ENCODE measurements at places on chromosomes 6 and 20.
A peak's percentile ranks its signal among the peaks of the same experiment; 100 is the strongest.

DNA sequence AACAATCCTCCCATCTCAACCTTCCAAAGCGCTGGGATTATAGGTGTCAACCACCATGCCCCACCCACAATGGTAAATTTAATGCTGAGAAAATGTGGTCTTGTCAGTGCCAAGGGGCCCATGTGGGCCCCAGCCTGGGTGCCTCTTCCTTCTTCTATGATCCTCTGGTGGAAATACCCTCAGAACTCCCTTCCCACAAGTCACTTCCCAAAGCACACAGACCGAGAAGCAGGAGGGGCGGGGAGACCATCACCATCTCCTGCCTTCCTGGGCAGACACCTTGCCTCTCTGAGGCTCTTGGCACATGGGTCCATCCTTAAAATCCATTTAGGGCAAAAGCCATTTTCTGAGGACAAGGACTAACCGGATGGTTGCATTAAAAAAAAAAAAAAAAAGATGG is 59.0 kb downstream of the NOL4L start:
- no peak for DNase-seq

GRCh38 chr6:11826779-11827178 is 48.2 kb upstream of the ADTRP start:
- no peak for DNase-seq

DNA sequence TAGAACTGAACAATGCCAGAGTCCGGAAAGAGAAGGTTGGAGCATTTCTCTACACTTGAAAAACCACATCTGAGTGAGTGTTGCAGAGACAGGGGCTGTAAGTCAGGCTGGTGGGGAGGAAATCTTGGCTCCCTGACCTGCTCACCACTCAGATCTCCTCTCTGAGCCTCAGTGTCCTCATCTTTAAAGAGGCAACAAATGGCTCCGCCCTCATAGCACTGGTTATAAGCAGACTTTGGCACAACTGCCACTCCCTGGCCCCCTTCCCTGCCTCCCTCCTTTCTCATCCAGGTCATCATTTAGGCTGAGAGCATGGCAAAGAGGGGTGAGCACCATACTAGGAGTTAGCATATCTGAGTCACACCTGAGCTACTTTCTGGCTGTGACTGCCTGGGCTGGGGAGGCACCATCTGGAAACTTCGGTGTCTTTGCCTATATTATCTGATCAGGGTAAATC is 10.6 kb downstream of the SIRPG start:
- no peak for DNase-seq

DNA sequence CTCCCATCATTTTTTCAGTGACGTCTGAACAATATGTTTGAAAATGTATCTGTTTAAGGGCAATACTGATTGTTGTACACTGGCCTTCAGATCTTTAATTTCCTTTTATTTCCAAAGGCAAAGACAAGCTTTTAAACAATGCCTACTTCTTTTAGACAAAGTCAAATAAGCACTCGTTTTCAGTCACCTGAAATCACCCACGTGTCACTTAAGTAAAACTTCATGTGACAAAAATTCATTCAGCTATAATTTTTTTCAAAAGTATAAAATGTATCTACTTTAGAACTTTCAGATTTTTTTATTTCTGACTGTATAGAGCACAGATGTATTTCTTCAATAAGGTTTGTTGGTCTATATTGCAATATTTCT is 113.5 kb upstream of the BEND6 start:
- no peak for DNase-seq

DNA sequence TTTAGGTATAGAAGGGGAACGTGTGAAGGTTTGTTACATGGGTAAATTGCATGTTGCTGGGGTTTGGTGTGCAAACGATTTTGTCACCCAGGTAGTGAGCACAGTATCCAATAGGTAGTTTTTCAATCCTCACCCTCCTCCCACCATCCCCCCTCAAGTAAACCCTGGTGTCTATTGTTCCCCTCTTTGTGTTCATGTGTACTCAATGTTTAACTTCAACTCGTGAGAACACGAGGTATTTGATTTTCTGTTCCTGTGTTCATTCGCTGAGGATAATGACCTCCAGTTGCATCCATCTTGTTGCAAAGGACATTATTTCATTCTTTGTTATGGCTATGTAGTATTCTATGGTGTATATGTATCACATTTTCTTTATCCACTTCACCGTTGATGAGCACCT is 11.6 kb upstream of the VNN1 start:
- DNase-seq: no peak

DNA sequence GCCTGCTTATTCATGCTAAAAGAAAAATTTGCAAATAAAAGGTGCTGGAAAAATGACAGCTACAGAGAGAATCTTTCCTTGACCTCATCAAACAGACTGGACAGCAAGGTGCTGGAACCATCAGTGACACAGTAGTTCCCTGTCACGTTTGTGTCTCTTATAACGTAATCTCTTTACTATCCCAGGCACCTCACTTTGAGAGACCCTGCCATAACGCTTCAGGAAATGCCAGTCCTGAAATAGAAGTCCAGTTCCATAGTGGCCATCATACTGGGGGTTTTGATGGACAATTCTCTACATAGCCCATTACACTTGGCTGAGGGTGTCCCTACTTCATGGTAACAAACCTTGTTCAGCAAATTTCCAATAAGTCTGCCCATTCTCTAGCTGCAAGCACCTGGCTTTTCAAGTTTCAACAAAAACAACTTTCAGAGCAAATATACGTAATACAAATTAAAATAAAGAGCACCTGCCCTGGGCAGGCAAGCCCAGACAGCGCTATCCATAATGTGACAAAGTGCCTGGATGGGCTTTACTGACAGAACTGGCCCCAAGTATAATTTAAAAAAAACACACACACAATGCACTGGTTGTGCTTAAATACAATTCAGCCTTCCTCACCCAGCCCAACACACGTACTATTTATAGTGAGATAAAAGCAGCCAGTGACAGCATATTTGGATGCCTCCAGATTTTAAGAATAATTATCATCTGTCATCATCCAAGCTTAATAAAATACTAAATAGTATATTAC is 38.7 kb downstream of the CNKSR3 start:
- DNase-seq: no peak

GRCh38 chr20:58719258-58719657 is 26.7 kb downstream of the NPEPL1 start:
- DNase-seq: no peak

GRCh38 chr20:53899351-53900167 is 170.8 kb downstream of the BCAS1 start:
- DNase-seq: peak; percentile 43

GRCh38 chr20:35525639-35526038 is 3.8 kb downstream of the C20orf173 start:
- no peak for DNase-seq

DNA sequence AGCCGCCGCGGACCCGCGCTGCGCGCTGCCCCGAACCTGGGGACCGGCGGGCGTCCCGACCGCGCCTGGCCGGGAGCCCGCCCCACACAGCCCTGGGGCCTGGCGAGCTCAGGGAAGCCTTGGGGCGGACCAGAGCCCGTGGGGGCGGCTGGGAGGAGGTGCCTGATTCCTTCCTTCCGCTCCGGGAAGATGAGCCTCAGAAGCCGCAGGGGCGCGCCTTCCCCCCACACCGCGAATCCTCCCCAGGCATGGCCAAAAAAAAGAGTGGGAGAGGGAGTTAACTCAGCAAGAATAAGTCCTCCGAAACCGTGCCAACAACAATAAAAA is at the start of gene CBLN4:
Gene CBLN4, minus strand, starts transcription at position 131 of the 327 bp plus-strand sequence. CDS start 1,348 bp downstream, outside the sequence.
- no peak for DNase-seq

DNA sequence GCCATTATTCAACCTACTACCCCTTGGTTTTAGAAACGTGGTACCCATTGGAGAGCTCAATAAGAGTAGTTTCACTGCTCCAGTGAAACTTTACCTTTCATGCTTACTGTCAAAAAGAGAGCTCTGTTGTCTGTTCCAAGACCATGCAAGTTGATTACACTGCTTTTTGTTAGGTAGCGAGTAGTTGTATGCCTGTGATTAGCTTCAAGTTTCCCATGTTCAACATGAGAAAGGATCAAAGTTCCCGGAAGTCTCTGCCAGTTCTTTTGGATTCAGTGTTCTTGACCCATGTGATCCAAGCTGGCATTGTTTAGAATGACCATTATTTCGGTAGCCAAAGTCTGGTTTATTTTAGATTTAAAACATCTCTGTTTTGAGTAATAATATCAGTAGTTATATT is 107.1 kb downstream of the ZFAND3 start:
- DNase-seq: no peak

DNA sequence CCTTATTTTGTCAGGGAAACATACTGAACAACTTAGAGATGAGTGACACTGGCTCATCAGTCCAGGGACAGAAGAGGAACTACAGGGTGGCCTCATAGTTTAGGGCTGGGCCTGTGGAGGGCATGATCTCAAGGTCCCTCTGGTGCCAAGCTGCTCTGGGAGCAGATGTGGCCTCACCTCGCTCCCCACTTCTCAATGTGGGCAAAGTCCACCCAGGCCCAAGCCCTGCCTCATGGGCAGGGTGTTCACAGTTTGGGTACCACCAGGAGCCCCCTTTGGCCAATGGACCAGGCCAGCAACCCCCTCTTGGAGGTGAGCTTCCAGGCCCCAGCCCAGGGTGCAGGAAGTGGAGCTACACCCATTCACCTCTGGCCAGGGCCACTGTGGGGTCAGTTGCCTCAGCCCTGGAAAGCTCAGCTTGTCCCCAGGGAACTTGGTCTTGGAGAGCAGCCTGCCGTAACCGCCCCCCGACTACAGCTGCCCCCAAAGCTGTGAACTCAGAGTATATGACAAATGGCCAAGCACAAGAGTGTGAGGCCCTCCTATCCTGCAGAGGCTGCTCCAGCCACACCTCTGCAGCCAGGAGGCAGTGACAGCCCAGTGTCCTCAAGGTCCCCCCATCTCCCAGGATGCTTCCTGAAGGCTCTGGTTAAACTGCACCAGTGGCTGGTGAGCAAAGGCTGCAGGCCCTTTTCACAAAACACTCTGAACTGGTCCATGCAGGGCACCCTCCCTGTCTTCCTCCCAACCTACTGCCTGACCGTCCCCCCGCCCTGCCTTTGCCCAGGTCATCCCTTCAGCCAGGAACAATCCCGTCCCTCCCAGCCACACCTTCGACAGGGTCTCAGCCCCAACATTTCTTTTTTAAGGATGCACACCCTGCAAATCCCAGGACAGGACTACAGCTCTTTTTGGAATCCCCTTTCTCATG is 3.6 kb downstream of the ADISSP start:
- DNase-seq: no peak

GRCh38 chr20:62808211-62808865 is 3.7 kb downstream of the OGFR start:
- peak; percentile 85 for DNase-seq

DNA sequence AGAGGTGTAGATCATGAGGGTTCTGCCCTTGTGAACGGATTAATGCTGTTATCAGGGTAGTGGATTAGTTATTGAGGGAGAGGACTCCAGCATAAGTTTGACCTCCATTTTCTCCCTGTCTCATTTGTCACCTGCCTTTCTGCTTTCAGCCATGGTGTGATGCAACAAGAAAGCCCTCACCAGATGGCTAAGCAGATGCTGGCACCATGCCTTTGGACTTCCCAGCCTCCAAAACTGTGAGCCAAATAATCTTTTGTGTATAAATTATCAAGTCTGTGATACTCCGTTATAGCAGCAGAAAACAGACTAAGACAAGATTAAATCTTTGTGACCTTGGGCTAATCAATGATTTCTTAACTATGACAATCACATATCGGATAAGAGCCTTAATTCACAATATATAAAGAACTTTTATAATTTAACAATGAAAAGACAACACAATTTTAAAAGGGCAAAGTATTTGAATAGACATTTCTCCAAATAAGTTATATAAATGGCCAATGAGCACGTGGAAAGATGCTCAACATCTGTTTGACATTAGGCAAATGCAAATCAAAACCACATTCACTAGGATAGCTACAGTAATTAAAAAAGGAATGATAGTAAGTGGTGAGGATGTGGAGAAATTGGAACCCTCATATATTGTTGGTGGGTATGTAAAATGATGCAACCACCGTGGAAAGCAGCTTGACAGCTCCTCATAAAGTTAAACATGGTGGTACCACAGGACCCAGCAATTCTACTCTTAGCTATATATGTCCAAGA is 45.3 kb upstream of the IFNGR1 start:
- DNase-seq: peak; percentile 24

DNA sequence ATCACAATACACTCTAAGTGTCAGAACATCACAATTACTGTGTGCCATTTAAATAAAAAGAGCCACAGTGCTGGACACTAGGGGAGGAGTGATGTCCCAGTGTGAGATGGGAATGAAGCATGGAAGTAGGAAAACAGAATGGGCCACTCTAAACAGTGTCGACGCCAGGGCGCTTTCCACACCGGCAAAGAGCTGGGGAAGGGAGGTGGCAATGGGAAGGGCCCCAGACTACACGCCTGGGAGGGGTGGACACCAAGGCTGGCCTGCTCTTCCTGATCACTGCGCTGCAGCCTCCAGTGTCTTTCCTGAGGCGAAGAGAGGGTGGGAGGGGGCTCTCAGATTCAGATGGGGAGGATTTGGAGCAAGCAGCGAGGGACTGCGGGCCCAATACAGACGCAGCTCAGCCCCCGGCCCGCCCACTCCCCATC is 75.9 kb downstream of the ERMARD start:
- no peak for DNase-seq

GRCh38 chr6:134956676-134957075 is 6.8 kb upstream of the ALDH8A1 start:
- DNase-seq: peak; percentile 5

DNA sequence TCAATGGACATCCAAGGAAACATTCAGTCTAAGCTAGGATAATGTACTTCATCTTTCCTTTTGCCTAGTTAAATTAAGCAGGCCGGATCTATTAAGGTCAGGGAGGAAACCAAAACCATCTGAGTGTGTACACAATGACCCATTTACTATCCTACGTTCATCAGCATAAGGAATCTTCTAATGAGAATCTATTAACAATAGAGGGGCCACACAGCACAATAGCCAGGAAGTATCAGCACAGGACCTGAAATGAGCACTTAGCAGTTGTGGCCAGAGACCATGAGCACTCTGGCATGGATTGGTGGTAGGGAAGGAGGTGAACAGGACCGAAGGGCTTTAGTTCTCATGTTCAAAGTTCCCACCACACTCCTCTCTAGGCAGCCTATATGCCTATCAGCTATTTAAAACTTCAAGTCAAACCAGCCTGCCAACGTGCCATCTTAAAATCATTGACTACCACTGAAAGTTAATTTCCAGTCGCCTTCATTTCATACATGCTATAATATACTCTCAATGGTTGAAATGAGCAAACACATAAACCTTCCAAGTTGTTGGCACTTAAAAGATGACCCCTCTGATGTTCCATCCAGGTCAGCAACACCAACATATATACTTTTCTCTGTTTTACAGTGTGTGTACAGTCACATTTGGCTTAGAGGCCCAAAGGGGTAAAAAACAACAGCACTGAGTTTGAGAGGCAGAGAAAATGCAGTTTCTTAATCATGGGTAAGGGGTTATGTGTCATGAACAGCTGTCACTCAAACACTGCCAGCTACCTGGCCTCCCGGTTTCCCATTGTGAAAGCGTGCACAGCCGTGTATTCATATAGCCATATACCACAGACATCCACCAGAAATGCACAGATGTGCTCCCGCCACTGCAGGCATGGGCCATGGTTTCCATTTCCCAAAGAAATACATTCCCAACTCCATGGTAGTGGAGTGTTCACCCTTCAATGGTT is 184.3 kb downstream of the TBXT start:
- no peak for DNase-seq
